ENCODE measurements at places on chromosomes 12 and 14.

- no peak for DNase-seq
Observed at GRCh38 chr14:75254901-75255584, 23.6 kb upstream of the FOS start.

DNA sequence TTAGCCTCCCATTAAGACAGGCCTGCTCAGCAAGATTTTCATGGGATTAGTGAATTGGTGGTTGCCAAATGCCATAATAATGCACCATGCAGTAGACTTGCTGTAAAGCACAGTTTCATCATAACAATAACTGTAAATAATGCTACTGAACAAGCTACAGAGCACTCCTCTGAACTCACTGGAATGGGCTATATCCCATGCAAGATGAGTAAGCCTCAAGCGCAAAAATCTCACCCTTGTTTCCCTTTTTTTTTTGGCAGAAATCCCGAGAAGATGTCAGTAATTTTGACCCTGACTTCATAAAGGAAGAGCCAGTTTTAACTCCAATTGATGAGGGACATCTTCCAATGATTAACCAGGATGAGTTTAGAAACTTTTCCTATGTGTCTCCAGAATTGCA, 145.9 kb upstream of the HIF1A start:
- no peak for DNase-seq

DNA sequence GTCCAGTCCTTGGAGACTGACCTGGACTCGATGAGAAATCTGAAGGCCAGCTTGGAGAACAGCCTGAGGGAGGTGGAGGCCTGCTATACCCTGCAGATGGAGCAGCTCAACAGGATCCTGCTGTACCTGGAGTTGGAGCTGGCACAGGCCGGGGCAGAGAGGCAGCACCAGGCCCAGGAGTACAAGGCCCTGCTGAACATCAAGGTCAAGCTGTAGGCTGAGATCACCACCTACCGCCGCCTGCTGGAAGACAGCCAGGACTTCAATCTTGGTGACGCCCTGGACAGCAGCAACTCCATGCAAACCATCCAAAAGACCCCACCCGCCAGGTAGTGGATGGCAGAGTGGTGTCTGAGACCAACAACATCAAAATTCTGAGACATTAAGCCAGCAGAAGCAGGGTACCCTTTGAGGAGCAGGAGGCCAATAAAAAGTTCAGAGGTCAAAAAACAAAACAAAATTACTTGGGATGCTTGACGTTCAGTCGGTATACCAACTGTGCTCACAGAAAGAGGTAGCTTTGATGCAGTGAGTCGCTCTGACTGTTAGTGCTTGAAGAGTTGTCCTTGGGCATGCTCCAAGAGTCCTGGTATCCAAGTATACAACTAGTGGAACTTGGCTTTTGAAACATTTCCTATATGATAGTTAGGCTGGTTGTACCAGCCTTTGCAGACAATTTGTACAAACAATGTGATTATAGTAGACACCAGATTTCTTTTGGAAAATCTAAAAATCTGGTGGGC, 4.8 kb downstream of the MED6 start:
- no peak for DNase-seq

GRCh38 chr12:10223208-10223607, 10.5 kb downstream of the GABARAPL1 start:
- no peak for DNase-seq

- peak; percentile 36 for DNase-seq
Observed at GRCh38 chr12:112107306-112108201, 1.0 kb downstream of the NAA25 start.

GRCh38 chr12:25755136-25755970, 202.3 kb upstream of the LMNTD1 start:
- no peak for DNase-seq

DNA sequence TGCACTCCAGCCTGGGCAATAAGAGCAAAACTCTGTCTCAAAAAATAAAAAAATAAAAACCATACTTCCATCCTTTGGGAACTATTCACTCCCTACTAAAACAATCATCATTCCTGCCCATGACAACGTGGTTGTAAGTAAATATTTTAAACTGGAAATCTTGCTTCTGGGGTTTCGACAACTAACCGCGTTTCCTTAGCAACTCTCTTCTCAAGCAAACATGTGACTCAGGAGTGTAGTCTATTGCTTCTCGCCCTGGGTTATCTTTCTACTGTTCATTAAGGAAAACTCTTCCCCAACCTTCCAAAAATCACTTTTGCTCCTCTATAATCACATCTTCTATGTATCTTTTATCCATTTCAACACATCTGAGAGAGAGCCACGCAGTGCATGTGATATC, 21.8 kb downstream of the APPL2 start:
- no peak for DNase-seq

DNA sequence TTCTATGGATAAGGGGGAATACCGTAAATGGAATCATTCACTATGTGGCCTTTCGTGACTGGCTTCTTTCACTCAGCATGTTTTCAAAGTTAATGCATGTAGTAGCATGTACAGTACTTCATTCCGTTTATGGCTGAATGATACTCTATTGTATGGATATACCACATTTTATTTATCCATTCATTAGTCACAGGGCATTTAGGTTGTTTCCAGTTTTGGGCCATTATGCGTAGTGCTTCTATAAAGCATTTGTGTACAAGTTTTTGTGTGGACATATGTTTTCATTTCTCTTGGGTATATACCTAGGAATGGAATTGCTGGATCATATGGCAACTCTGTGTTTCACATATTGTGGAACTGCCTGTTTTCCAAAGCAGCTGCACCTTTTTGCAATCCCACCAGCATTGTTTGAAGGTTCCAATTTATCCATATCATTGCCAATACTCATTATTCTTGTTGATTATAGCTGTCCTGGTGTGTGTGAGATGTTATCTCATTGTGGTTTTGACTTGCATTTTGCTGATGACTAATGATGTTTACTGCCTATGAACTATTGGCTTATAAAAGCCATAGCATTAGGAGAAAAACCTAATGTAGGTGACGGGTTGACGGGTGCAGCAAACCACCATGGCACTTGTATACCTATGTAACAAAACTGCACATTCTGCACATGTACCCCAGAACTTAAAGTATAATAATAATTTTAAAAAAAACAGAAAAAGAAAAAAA, 45.5 kb downstream of the ATF7IP start:
- no peak for DNase-seq

DNA sequence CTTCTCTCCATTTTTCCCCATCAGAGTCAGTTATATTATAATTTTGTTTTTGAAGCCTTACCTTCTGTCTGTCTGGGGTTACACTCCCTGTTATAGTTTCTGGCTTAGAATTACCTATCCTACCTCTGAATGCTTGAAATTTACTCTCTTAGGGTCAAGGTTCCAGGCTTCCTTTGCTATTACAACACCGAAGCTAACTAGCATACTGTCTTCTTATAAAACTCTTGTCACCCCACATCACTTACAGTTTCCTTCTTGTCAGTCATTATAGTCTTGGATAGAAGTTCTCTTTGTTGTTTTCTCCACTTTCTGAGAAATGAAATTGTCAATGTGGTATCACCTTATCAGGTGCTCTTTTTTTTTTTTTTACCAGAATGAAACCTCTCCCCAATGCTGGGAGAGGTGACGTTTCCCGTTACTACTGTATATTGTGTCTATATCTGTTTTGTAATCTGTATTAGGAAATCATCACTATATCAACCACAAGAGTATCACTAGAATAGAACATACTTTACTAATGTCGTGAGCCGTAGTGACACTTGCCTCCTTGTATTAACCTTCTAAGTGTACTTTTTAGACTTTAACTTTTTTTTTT, 69.2 kb upstream of the PSMA6 start:
- DNase-seq: no peak

DNA sequence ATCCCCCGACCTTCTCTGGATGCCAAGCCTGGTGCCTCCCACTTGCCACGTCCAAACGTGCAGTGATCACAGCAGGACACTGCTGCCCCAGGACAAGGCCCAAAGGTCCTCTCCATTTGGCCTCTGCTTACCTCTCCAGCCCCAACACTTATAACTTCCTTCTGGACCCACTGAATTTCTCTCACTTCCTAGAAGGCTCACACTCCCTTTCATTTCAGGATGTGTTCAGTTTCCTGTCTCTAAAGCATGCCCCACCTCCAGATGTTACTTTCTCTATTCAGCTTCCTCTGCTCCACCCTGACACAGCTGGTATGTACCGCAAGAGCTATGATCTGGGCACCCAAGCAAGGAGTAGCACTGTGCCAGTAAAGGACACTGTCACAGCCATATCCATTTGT, 33.0 kb downstream of the CDKL1 start:
- DNase-seq: peak; percentile 45

DNA sequence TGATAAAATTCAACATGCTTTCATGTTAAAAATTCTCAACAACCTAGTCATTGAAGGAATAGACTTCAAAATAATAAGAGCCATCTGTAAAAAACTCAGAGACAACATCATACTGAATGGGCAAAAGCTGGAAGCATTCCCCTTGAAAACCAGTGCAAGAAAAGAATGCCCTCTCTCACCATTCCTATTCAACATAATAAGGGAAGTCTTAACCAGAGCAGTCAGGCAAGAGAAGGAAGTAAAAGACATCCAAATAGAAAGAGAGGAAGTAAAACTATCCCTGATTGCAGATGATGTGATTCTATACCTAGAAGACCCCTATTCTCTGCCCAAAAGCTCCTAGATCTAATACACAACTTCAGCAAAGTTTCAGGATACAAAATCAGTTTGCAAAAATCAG, 52.9 kb downstream of the APOBEC1 start:
- no peak for DNase-seq

- DNase-seq: no peak
Observed at GRCh38 chr12:16437281-16437816, 89.9 kb downstream of the MGST1 start.

- DNase-seq: no peak
Observed at GRCh38 chr12:26828280-26829073, 4.5 kb downstream of the ITPR2 start.

GRCh38 chr14:51462706-51463105, 189.0 kb upstream of the FRMD6 start:
- DNase-seq: no peak

- no peak for DNase-seq
Observed at GRCh38 chr12:107564946-107565345, 120.7 kb upstream of the PWP1 start.

DNA sequence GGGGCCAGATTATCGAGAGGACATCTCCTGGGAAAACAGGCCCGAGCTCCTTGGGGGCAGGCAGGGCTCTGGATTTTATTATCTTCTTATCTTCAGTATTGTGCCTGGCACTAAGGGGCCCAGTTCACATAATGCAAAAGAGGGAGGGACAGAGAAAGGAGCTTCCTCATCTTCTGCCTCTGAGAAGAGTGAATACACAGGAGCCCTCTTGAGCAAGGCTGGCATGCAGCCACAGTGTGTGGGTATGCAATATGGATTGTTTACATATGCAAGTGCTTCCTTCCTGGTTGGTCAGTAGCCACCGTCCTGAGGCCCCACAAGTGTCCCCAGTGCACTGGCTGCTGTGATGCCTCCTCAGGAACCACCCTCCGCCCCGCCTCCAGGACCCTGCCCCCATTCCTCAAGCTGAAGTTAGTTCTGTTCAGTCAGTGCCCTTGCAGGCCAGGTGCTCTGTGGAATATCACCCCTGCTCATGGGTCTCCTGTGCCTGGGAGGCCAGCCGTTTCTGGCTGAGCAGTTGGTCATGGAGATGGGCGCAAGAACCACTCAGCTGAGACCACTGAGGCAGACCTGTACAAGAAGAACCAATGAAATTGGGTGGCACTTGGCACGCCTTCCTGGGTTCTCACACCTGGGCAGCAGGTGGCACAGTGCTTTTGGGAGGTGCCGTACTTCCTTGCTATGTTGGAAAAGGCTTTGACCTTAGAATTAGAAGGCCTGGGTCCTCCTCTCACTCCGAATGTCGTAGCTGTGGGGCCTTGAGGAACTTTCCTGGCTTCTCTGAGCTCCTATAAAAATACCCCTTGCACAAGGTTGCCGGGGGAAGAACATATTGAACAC, 35.1 kb upstream of the ACTN1 start:
- no peak for DNase-seq

DNA sequence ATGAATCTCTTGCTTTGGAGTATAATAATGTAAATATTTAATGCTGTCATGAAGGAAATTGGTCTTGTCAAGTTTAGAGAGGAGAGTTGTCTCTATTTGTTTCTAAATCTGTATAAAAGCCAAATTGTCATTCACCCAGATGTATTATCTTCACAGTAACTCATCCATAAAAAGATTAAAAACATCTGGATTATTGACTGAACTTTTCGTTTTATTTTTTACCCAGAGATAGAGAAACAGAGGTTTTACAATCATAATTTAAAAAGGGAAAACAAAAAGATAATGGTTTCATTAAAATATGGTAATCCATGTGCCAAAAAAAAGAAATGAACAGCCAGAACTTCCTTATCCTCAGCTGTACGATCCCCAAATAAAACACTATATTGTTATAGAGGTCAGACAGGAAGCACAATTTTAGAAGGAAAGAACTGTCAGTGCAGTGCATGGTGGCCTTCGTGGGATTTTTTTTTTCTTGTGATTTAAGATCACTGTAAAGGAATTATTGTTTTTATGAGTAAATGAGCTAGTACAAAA, 125.9 kb downstream of the ACSS3 start:
- DNase-seq: no peak

DNA sequence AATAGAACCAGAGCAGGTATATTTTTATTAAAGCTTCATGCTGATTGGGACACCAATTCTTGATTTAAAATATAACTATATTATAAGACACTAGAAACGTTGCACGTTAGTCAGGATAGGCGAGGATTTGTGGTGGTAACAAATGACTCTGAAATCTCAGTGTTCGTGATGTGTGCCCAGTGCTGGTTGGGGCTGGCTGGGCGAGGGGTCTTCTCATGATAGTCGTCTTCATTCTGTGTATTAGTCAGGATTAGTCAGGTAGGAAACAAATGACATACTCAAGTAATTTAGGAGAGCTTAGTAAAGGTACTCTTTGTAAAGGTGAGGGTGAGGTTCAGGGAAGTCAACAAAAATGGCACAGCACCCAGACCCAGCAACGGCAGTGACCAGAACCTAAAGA, 73.9 kb upstream of the HIF1A start:
- peak; percentile 25 for DNase-seq

DNA sequence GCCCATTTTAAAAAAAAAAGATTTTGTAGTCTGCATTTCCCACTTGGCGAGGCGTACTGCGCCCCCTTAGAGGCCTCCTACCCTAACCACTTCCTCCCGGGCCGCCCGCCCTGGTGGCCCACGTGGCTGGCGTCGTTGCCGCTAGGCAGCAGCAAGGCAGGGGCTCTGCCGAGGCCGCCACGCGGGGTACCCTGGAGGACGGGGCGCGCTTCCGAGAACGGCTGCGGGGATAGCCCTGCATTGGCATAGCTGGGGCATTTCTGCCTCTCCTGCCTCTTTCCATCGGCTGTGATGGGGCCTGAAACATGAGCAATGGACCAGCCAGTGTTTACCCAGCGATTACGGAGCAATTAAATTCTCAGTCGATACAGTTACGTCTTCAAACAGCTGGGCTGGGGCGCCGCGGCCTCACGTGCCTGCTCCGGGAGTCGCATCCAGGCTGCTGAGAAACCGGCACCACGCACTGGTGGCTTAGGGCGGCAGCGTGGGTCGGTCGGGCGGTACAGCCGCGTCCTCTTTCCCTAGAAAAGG, 38.0 kb downstream of the IQSEC3 start:
- peak; percentile 50 for DNase-seq

- no peak for DNase-seq
Observed at GRCh38 chr12:14366209-14367039, 942 bp downstream of the ATF7IP start.

Data from activated naive CD8-positive, alpha-beta T cell treated with anti-CD3 and anti-CD28 coated beads for 36 hours (primary cell).